ENCODE measurements at places on chromosomes 7 and 10.

GRCh38 chr10:101560298-101561067, 27.6 kb downstream of the POLL start:
- no peak for DNase-seq

DNA sequence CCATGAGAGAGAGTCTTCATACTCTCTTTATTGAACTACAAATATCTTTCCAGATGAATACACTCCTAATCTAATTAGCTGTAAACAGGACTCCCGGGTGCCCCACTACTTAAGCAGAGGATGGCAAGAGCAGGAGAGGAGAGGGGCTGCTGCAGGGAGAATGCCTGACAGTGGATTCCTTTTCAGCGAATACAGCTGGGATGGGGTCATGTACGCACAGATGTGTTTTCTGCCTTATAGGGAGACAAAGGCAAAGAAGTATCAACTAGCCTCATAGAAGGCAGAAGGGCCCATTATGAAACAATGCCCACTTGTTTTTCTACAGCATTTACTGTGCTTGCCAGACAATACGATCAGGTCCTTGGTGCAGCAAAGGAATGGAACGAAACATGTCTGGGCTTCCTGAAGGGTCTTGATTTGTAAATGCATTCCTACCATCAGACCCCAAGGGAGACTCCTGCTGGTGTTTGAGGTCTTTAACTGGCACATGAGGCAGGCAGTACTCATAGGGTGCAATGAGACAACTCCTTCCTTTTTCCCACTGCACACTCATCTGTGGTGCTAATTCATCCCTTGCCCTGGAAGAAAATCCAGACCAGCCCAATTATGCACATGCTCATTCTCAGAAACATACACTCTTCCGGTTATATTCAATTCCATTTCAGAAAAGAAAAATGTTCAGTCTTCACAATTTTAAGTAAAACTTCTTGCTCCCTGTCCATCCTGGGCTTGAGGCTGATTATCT, 117.1 kb downstream of the AOAH start:
- DNase-seq, result no peak

DNA sequence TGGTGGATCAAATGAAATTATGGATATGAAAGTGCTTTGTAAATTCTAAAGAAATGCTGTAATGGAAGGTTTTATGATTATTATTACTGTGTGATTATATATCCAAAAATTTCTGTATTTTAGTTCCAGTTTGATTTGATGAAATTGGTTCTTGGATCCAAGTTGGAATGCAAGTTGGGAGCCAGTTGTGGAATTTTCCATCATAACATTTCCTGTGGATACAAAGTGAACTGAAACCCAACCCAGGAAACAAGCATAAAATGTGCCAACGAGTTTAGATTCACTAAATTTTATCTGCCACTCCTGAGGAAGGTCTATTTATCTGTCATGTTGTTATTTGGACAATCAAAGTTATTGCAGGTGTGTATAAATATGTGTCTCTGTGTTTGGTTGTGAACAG, 131.4 kb upstream of the MDFIC start:
- DNase-seq, result no peak

DNA sequence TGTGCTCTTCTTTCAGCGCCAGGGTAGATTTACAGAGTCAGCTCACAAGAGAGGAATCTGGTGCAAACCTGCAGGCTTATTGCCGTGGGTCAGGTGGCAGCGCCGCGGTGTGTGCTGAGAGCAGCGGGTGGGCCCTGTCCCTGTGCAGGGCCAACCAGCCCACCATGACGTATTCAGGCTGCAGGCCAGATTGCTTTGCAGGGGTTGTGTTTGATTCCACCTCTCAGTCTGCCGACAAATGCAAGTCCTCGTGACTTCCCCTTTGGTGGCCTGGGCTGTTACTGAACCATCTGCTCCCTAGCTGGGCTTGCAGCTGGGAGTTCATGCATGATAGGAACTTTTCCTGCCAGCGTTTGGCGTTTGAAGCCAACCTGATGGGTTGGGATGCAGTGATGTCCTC, 66.7 kb upstream of the LEP start:
- DNase-seq, result no peak

DNA sequence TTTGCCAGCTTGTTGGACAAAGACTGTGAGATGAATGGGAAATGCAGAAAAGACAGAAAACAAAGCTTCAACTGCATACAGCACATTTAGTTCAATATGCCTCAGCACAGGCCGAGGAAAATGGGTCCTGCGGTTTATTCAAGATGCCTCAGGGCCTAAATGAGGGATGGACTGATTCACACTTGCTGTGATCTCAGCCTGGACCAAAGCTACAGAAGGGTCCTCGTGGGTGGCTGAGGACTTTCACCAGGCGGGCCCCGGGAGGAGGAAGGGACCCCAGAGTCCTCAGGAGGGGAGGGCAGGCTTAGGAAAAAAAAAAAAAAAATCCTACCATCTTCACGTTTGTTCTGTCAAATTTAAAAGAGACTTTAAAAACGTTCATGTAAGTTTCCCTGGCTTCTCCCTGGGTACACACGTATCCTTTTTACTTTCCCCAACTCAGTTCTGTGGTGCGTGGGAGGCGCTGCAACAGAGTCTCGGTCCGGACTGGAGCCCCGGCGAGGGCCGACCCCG, 624 bp upstream of the ZNF783 start:
- no peak for DNase-seq

GRCh38 chr7:92612501-92612900, 22.3 kb upstream of the FAM133B start:
- DNase-seq, result no peak
